Thoracic aorta (tissue), 2 donors: ENCODE measurements at places on chromosomes 12 and 14. TPM values are rescaled to one million over a fixed set of nuclear protein-coding genes. Genes with fewer than 3 reads are reported as not detected.

- peak; percentile 31 for DNase-seq
Observed at GRCh38 chr14:55807053-55807880, 227.3 kb downstream of the KTN1 start.

DNA sequence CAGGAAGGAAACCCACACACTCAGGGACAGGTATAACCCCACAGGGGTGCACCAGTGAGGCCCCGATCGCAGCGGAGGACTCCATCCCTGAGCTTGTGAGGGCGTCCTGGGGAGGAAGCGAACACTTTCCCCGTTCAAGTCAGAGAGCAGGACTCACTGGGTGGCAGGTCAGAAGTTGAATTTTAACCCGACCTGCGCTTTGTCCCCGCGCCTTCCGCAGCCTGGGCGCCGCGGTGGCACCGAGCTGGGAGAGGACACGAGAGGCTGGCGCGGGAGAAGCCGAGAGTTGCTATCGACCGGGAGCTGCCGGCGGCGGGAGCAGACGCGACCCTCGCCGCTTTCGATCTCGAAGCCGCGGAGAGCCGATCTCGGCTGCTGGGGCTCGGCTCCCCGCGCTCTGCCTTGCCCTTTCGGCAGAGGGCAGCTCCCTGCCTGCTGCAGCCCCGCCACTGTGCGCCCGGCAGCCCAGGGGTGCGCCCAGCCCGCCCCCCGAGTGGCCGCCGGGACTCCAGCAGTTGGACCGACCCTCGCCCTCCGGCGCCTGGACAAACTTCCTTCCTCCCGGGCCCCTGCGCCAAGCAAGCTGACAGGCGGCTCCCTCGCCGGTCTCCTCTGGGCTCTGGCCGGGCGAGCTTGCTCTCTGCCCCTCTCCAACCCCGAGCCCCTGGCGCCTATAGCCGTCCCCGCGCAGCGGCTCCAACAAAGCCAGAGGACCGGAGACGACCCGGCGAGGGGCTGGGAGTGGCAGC lies 918 bp downstream of the LIN7A start:
- no peak for DNase-seq

DNA sequence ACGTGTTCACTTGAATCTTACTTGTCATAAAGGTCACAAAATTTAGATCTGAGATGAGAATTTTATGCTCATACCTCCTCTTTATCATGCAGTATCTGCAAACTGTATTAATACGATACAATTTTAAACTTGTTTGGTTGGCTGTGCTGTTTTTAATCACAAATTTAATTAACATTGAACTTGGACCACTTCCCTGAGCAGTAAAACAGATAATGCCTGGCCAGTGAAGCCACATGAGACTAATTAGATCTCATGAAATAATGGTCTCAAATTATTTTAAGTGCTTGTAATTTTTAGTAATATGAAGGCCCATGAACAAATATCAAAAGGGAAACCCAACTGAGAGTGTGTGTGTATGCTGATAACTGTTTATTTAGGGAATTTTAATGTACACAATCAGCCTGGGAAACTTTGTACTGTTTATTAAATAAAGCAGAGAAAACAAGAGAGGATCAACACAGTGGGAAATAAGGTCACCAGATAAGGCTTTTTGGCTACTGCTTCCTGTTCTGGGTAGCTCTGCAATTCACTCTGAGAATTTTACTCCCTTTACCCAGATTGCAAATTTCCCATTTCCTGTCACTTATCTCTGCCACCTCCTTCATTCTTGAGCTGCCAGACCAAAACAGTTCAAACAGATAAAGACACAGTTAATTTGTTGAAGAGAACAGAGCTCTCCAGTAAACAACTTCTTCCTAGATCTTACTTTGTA lies 61.6 kb upstream of the GNPNAT1 start:
- no peak for DNase-seq

TGM1 gene
- 0.21 TPM for total RNA-seq

GRCh38 chr14:56738020-56738419 lies 72.3 kb downstream of the OTX2 start:
- no peak for DNase-seq

GRCh38 chr12:67459578-67459977 lies 189.0 kb upstream of the DYRK2 start:
- no peak for DNase-seq
